ENCODE measurements at places on chromosomes 7 and 10. TPM values are rescaled to one million over a fixed set of nuclear protein-coding genes. Genes with fewer than 3 reads are reported as not detected.
A peak's percentile ranks its signal among the peaks of the same experiment; 100 is the strongest.

DNA sequence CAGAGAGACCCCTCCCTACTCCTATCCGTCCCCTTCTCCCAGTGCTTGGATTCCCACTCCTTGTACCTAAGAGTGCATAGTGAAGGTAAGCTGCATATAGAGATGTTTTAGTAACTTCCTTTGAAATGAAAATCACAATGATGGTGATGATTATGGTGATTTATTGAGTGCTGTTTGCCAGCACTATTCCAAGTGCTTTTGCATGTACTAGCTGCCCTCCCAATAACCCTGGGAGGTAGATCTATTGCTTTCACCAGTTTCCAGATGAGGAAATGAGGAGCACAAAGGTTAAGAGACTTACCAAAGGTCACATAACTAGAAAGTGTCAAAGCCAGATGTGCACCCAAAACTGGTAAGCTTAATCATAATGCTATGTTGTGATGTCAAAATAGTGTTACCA, 80.4 kb upstream of the NEUROD6 start:
- DNase-seq, result no peak

The PGAM2 gene
- not detected for total RNA-seq

GRCh38 chr7:27101957-27102580, 414 bp downstream of the HOXA2 start:
- peak; percentile 27 for DNase-seq

The AGAP5 gene
- total RNA-seq, result 16.0 TPM

GRCh38 chr7:50397971-50398324, 52.2 kb downstream of the FIGNL1 start:
- DNase-seq, result no peak

DNA sequence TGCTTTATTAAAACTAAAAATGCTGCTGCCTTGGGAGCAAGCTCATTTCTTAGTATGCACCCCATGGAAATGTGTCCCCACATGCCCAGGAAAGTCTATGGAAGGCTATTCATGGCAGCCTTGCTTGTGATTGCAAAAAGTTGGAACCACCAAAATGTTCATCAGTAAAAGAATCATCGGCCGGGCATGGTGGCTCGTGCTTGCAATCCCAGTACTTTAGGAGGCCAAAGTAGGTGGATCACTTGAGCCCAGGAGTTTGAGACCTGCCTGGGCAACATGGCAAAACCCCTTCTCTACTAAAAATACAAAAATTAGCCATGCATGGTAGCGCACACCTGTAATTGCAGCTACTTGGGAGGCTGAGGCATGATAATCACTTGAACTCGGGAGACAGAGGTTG, 79.8 kb downstream of the ARHGAP22 start:
- no peak for DNase-seq

GRCh38 chr7:26388256-26388655, 96.6 kb downstream of the SNX10 start:
- no peak for DNase-seq

DNA sequence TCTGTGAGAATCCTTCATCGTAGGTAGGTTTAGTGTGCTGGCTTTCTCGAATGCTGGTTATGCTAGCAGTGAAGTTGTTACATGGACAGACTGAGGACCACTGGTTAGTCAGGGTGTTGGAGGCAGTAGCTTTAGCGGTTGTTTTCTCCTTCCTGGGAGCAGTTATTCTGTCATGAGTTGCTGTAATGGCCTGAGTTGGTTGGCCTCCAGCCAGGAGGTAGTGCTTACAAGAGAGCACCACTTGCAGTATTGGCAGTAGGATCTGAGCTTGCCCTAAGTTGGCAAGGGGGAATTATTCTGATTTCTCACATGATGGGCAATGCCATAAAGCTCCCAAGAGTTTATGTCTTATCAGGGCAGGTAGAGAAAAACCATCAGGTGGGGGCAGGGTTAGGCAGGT, 58.0 kb downstream of the IPMK start:
- no peak for DNase-seq

- DNase-seq, result no peak
These were observed 116.3 kb upstream of the DIP2C start for GRCh38 chr10:805620-806305.

GRCh38 chr10:82660986-82661385, 786.0 kb downstream of the NRG3 start:
- no peak for DNase-seq

The IDI2 gene
- total RNA-seq, result not detected

The LFNG gene
- total RNA-seq, result 2.4 TPM

GRCh38 chr10:101143345-101143630, 12.2 kb downstream of the TLX1 start:
- no peak for DNase-seq

- no peak for DNase-seq
These were observed 111.8 kb upstream of the FOXP2 start for GRCh38 chr7:114302858-114303257.

DNA sequence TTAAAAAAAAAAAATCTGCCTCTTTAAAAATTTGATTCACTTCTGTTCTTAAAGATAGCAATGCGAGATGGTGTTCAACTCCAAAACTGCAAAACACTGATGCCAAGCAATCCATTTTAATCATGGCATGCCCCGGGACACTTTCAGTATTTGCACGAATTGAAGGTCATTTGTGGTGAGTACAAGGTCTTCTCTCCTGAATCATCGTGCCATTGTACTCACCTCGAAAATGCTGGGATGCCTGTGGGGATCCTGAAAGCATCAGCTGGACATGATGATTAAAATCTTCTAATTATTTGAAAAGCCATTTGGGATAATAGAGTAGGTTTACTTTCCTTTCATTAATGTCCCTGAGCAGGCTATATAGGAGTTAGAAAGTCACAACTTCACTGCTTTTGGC, 125.1 kb upstream of the NRP1 start:
- peak; percentile 4 for DNase-seq
